ENCODE measurements at places on chromosomes 5 and 9.

- DNase-seq, result no peak
These were observed 4.5 kb downstream of the RNF208 start for GRCh38 chr9:137217276-137218211.

DNA sequence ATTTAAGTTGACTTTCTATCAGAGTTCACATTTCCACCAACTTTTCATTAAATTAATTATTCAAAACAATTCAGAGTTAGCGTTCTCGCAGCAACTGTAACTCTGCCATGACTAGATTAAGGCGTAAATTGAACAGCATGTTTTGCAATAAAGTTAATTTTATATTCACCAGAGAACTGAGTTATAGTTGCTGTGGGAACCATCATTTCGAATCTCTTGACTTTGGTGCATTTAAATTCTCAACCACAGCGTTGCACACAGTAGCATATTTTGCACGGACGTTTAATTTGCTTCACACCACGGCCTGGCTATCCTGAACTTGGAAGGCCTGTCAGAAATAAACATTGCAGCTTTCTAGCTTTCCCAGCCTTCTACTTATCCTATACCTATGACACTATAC, 144.3 kb upstream of the WWC1 start:
- no peak for DNase-seq

- no peak for DNase-seq
These were observed 30.4 kb downstream of the PPP2R2B start for GRCh38 chr5:146848133-146848532.

- DNase-seq, result no peak
These were observed 150.5 kb downstream of the YTHDC2 start for GRCh38 chr5:113663879-113664541.

- DNase-seq, result no peak
These were observed 324 bp downstream of the LPCAT1 start for GRCh38 chr5:1523480-1523792.

GRCh38 chr5:168890816-168891812, 311.9 kb upstream of the PANK3 start:
- no peak for DNase-seq

DNA sequence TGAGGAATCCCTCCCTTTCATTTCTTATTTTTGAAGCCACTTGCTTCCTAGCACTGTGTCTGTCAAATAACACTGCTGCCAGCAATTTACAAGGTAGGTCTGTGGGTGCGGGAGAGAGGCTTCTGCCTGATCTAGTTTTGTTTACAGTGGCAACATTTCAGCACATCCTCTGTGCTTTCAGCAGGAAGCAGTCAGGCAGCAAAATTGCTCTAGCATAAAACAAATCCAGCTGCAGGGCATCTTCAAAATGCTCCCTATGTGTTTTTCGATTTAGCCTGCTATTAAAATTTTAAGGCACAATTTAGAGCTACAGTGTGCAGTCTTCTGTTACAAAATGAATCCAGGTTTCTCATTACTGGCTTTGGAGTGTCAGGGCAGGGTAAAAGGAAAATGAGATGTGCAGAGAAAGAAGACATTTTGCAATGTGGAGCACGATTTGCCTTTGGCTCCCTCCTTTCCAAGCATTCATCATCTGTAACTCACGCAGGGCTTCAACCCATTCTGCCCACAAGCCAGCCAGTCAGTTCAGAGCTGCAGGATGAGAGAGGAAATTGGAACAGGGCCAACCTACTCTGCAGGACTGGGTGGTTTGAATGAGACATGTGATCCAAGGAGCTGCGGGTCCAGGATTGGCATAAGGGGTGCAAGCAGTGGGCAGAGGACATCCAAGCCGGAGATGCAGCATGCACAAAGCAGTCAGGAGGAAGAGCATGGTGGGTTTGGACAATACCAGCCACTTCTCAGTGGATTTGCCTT, 143.4 kb upstream of the APC start:
- no peak for DNase-seq

DNA sequence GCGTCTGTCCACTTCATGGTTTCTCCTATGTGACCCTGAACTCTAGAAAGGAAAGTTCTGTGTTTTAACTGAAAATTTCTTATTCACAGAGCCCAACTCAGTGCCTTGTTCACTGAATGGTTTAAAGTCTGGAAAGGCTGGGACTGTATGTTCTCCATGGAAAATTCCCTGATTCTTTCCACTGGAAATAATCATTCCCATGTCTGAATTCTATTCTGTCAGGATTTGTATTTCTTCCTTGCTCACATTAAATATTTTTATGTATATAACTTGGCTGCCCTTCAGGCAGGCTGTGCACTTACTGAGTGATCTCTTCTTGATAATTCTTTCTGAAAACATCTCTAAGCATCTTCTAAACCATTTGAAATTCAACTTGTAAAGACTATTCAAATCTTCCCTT, 1126.9 kb upstream of the DMAC1 start:
- no peak for DNase-seq

GRCh38 chr9:76873821-76874220, 32.1 kb downstream of the PRUNE2 start:
- DNase-seq, result no peak

DNA sequence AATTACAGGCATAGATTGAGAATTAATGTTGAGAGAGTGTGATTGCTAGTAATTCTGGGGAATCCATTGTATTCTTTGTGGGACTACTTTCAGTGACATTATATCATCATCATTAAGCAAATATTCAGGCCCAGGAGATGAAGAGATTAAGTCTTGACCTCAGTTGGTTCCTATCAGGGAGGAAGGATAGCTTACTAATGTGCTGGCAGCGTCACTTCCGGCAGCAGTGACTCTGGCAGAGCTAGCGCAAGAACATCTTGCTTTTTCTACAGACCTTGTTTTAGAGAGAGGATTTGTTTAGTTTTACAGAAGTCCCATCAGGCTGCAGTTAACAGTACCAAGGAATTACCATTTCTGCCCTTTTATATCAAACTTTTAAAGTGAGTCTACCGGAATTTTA, 20.3 kb downstream of the OSTF1 start:
- DNase-seq, result peak; percentile 15

DNA sequence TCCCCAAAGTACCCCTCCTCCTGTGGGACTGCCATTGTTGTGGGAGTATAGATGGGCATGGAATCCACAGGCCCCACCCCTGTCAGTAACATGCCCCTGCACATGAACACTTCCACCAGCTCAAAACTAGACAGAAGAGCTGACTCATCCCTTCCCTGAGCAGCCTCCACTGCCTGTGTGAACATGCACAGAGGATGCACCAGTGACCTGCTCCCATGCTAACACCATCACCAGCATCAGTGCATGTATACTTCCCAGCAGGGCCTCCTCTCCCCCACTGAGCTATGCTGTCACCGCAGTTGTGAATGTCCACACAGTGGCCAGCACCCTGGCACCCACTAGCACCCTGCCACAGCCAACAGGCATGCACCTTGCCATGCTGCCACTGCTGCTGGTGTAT, 939.8 kb downstream of the EFNA5 start:
- DNase-seq, result no peak

GRCh38 chr5:155954701-155955445, 372.1 kb upstream of the SGCD start:
- DNase-seq, result no peak

DNA sequence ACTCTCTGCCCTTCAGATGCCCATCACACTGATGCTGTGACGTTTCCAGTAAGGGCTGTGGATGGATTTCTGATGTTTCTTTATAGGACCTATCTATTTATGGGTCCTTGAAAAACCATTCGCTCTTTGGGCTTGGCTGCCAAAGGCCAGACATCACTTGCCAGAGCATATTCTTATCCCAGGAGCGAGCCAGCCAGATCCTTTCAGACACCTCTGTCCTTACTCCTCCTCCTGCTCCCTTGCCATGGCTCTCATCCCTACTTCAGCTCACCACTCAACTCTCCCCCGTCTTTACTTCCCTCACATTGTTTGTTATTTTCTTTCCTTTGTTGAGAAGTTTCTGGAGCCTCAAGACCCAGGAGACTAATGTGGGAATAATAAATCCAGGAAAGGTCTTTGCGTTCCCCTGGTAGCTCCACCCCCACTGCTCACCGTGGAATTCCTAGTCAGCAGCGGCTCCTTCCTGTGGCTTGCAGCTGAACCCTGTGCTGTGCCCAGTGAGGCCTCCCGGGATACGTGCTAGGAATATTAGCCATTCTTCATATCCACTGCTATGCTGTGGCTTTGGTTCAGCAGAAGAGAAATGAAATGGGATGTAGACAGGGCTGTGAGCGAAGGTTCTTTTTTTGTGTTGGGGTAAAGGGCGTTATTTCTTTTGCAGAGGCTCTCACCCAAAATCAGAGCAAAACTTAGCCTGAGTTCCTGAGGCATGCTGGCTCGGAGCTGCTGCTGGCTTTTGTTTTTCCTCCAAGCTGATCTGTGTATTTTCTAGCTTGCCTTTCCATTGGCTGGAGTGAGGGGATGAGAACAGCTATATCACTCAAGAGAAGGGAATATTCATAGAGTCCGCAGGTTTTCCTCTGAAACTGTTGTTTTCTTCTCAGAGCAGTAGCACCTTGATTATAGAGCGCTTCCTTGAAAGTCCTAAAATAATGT, 171.1 kb downstream of the SAXO1 start:
- DNase-seq, result no peak

- DNase-seq, result peak; percentile 25
These were observed at the start of gene CD14 for GRCh38 chr5:140633021-140633471. CD14 (minus strand) TSS chr5:140633175; CDS start chr5:140633071, 104 bp downstream.

DNA sequence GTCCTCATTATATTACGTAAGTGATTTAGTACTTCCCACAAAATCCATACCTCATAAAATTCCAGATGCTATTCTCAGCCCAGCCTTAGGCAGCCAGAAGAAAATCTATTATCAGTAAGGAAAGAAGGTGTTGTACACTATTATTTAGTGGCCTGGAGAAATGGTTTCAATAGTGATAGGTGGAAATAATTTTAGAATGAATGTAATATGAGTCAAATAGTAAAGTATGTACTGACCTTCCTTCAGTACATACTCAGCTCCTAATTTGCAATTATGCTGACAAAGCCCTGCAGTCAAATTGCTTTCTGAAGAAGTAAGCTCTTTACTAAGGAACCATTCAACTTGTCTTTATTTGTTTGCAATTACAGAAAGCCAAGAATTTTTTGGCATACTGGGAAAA, 409.2 kb downstream of the HTR1A start:
- no peak for DNase-seq

GRCh38 chr5:127006744-127007143, 23.6 kb downstream of the MARCHF3 start:
- DNase-seq, result no peak

GRCh38 chr9:78620764-78621163, 323.8 kb downstream of the PSAT1 start:
- DNase-seq, result peak; percentile 72

GRCh38 chr5:94094793-94095441, 353.5 kb upstream of the POU5F2 start:
- DNase-seq, result no peak

DNA sequence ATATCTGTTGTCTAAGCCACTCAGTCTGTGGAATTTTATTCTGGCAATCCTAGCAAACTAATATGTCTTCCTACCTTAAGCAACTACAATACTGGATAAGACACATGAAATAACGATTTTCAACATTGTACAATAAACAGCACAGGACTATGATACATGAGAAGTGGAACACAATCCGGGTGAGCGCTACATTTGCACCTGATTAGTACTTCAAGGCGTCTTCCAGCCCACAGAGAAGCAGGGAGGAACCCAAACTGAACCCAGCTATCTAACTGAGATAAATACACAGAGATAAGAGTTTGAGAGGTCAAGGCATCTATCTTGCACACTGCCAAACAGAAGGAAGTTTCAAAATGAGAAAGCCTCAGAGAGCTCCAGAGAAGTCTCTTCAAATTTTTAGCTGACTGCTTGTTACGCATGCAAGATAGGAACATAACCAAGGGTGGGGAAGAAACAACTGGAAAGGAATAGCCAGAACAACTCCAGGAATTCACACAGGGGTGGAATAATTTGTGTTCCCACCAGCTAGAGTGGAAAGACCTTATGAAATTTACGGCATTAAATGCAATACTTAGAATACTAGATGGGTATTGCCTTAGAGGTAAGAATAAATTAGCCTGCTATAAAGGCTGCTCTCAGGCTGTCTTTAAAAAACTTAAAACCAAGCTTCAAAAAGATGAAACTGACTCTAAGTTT, 481.8 kb downstream of the MTRR start:
- DNase-seq, result no peak

DNA sequence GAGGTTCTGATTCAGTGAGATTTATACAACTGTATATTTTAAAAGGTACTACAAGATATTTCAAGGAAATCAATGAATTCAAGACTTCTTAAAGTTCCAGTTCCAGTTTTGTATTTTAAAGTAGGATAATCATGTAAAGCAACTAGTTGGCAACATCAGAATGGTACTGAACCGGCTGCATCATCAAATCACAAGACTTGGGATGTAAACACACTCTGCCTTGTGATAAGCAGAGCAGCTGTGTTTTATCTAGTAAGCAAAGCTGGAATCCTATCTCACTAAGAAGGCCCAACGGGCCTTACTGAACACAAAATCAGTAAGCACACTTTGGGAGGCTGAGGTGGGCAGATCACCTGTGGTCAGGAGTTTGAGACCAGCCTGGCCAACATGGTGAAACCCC, 327.2 kb upstream of the NREP start:
- no peak for DNase-seq

GRCh38 chr9:134676886-134677285, 35.3 kb downstream of the COL5A1 start:
- no peak for DNase-seq

- DNase-seq, result peak; percentile 59
These were observed 66.3 kb downstream of the PSAT1 start for GRCh38 chr9:78363221-78363620.

DNA sequence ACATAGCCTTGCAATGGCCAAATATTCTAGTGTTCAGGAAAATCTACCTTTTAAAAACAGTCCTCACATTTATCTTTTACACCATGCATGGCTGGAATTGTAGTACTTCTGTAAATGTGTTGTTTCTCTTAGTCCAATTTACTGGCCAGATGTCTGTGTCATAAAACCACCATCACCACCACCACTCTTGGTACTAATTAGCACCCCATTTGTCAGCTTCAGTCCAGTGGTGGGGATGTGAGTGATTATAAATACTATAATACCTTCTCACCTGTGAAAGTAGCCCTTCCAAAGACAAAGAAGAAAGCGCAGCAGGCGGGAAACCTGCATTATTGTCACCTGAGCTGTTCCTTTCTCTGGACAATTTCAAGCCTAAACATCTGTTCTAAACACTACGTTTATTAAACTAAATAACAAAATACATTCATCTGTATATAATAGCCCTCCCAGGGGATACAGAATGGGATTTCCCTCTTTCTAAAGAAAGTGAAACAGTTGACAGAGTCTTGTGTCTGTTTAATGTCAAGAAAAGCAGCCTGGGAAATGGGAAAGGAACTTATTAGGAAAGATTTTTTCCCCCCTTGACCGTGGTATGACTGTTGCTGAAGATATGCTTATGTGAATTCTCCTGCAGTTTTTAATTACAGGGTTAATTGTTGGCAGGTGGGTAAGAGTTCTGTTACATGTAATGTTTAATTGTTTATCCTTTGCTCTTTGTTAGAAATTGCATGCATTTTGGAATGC, 144.5 kb upstream of the NUDT12 start:
- no peak for DNase-seq

DNA sequence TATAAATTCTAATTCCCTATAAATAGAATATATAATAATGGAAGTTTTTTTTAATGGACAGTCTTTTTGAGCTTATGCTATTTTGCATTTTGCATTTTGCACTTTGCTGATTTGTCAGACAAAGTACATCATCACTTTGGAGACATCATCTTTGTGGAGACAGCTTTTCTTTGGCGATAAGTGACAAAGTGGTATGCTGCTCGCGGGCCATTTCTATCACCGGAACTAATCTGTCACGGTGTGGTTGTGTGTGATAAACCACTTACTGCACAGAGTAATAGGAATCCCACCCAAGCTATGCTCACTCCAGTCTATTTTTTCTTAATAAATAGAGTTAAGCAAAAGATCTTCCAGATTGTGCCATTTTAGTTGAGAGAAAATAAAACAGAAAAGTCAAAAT, 133.1 kb downstream of the MACIR start:
- DNase-seq, result no peak
